ENCODE measurements at places on chromosomes 7 and 10. TPM values are rescaled to one million over a fixed set of nuclear protein-coding genes. Genes with fewer than 3 reads are reported as not detected.
A peak's percentile ranks its signal among the peaks of the same experiment; 100 is the strongest.

DNA sequence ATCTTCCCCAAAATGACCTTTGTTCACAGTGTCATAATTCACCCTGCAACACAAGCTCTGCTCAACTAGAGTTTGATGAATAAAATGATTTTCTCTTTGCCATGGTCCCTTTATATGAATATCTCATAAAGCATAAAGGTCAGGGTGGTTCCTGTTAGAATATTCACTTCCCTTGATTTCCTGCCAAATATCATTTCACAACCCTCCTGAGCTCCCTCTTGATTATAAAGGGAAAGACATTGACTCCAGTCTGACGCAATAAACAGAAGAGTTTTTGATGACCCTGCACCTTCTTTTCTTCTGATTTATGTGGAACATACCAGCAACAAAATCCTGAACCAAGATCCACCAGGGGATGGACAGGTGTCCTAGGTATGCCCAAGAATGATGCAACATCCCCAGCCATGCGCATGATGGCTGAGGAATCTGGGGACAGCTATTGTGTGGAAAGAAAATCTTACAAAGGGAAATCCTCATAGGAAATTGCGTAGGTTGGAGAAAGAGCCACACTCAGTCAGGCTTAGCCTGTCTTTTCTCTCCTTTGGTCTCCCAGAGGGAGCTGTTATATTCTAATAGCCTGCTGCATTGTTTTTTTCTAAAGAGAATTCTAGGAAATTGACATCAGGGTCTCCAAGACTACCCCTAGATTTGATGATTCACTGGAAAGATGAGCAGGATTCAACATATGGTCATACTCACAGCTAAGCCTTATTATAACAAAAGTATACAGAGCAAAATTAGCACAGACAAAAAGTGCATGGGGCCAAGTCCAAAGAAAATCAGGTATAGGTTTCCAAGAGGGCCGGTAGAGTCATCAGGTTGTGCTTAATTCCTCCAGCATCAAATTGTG is 18.8 kb downstream of the IFIT3 start:
- DNase-seq, result no peak

Gene CPXM2
- total RNA-seq, result 0.45 TPM

DNA sequence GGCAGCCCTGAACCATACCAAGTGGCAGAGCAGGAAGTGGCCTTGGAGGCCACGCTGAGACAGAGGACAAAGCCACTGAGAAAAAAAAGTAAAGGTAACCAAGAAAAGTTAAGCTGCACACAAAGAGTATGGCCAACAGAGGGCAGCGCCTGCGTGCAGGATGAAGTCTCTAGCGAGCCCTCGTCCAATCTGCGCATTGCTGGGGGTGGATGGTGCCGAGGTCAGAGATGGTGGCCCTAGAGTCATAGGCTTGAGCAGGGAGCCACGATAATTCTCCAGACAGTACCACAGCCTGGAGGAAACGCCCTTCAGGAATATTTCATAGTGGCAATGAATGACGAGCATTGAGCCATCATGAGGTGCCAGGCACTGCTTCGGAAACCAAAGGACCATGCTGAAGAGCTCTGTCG is 9.7 kb downstream of the ATP6V0E2 start:
- DNase-seq, result peak; percentile 74

Gene PRR15
- total RNA-seq, result not detected

- no peak for DNase-seq
These were observed 145.6 kb upstream of the CALCR start for GRCh38 chr7:93720106-93720505.

Gene TPK1
- 3.7 TPM for total RNA-seq

- no peak for DNase-seq
These were observed 63.9 kb upstream of the GHITM start for GRCh38 chr10:84075226-84076046.

DNA sequence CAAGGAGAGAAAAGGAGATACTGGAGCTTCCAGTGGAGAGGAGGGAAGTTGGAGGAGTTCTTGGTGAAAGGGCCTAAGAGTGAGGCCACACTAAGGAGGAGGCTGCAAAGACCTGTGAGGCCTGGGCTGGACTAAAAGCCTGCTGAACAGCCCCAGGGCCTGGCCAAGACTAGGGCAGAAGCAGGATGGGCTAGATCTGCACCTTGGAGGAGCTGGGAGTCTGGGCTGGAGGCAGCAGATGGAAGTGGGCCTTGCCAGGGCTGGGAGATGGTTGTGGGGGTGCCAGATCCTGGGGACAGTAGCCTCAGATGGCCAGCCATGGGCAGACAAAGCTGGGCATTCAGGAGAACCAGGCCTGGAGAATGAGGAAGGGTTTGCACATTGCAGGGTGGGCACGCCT is 6.5 kb upstream of the PURB start:
- DNase-seq, result no peak

Gene FAM237B
- not detected for total RNA-seq

DNA sequence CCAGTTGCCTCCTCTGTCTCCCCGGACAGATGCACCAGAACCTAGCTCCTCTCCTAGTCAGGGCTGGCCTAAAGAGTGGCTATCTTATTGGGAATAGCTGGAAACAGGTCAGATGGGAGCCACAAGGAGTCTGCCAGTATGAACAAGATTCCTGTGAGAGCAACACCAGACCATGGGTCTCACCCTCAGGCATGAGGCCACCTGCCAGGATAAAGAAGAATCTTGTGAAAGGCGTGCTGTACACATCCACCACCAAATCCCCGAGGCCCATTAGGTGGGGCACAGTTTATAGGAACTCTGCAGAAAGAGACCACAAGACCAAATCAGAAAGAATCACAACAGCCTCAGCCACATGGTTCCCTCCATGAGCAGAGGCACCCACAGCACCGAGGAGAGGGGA is 325.9 kb downstream of the TNS3 start:
- DNase-seq, result no peak

Gene TAF5
- total RNA-seq, result 2.1 TPM

- no peak for DNase-seq
These were observed 418.5 kb upstream of the MGMT start for GRCh38 chr10:129048513-129048912.

DNA sequence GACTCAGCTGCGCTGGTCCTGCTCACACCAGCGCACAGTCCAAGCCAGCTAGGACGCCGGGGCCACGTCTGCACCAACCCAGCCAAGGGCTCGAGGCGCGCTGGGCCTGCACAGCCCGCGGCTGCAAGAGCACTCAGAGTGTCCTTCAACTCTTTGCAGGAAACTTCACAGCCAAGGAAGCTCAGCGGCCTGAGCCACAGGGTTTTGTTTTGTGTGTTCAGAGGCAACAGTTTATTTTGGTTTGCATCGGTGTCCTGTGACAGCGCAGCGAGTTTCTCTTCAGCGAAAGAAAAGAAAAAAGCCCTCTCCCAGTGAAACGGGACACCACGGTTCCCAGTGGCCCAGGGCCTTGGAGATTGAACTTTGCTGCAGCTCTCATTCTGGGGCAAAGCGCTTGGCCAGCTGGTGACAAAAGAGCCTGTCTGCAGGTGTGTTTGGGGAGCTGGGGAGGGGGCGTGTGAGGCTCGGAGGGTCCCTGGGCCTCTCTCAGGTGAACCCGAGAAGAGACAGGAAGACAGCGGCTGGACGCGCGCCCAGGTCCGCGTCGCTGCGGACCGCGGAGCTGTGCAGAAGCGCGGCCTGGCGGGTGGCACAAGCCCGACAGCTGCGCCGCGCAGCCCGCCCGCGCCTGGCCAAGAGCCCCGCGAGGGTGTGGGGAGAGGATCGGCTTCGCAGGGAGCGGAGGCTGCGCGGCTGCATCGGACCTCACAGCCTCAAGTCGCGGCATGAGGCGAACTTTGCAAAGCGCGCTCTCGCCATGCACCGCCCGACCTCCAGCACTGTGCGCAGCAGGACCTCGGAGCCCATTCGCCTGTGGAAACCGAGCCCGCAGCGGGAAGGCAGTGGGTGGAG is 922 bp downstream of the CXCL12 start:
- no peak for DNase-seq

- no peak for DNase-seq
These were observed 224.6 kb upstream of the PPP2R2D start for GRCh38 chr10:131676046-131676799.

Gene CALML3
- not detected for total RNA-seq

Gene MLXIPL
- total RNA-seq, result 457 TPM

DNA sequence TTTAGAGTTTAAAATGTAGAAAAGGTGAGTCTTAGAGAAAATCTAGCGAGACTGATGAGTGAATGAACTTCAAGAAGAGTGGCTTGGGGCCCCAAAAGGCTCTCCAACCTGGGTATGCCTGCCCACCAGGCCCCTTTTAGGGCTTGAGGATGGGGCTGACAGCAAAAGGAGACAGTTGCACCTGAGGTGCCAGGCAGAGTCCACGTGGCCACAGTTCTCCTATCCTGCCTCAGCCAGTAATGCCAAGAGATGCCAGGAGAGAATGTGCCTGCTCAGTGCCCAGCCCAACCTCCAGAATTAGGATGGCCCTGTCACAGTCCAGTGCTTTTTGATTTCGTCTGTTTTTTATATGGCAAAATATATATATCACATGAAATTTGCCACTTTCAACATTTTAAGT is 156.5 kb downstream of the SLIT1 start:
- DNase-seq, result no peak

GRCh38 chr7:24597014-24597413 is 23.8 kb downstream of the PALS2 start:
- no peak for DNase-seq

Gene PGAM2
- not detected for total RNA-seq

DNA sequence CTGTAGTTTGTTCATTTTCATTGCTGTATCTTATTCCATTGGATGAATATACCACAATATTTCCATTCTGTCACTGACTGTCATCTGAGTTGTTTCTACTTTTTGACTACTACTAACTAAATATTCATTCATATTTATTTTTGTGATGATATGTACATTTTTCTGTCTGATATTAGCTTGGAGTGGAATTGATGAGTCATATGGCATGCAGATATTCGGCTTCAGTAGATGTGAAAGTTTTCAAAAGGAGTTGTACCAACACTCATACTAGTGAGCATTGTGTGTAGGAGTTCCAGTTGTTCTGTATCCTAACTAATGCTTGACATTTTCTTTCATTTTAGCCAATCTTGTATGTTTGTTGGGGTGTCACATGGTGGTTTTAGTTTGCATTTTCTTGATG is 7.7 kb downstream of the RUNDC3B start:
- DNase-seq, result no peak

- DNase-seq, result peak; percentile 35
These were observed 55.4 kb downstream of the MKI67 start for GRCh38 chr10:128070721-128071416.

Gene CABCOCO1
- total RNA-seq, result not detected

DNA sequence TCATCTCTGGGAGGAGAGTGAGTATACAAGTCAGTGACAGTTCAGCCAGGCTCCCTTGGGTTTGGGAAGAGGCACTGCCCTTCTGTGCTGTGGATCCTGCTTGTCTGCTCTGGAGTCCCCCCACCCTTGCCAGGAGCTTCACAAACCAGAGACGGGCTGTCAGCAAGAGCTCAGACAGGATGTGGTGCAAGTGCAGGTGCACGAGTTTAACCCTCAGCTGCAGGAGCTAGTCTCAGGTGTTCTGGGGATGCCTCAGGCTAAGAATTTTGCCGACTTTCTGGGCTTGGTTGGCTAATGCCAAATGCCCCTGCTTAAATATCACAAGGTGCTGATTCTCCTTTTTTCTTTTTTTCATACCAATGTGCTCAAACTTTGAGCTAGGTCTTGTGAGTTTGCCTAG is 22.3 kb downstream of the ZNF783 start:
- DNase-seq, result no peak

Gene MRC1
- total RNA-seq, result 30.9 TPM

DNA sequence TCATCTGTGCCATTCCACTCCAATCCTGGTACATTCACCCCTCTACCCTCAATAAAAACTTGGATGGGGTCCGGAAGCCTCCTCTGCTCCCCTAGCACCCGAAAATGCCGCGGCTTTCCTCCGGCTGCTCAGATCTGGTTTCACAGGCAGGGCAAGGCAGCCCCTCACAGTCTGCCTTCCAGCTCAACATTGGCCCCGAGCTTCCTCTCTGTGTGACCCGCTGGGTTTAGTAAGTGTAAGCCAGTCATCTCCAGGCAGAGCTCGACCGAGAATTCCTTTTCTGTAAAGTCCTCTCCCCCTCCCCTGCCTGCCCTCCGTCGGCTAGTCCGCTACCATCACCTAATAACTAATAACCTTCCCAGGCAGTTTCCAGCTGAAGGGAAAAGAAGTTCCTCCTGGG is 3.4 kb downstream of the INHBA start:
- no peak for DNase-seq

DNA sequence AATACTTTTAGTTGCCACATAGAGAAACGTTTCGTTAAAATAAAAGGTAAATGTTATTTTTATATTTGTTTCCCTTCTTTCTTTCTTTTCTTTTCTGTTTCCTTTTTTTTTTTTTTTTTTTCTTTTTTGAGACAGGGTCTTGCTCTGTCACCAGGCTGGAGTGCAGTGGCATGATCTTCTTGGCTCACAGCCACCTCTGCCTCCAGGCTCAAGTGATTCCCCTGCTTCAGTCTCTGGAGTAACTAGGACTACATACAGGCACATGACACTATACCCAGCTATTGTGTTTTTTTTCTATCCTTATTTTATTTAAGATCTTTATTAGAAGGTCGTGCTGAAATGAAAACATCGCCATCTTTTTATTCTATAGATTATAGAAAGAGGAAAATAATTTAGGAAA is 661.8 kb upstream of the MBL2 start:
- DNase-seq, result no peak

- no peak for DNase-seq
These were observed 8.4 kb downstream of the ETV1 start for GRCh38 chr7:13981070-13981469.

DNA sequence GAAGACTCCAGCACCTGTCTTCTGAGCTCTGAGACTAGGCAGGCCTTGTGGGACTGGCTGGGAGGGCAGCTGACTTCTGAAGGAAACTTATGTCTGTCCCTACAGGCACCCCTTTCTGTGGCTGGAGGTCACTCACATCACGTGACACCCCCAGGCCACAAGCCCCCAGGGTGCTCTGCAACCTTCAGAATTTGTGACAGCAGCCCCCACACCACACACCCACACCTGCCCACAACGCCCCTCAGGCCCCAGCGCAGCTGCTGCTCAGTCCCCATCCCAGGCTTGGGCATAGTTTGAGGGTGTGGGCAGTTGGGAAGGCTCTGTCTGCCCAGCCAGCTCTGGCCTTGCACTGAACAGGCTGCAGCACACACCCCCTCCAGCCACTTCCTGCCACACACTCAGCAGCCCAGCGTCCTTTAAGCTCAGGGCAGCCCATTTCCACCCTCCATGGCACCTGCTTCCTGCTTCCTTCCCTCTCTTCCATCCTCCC is 80.0 kb upstream of the UNC5B start:
- DNase-seq, result no peak

Gene MALRD1
- not detected for total RNA-seq

DNA sequence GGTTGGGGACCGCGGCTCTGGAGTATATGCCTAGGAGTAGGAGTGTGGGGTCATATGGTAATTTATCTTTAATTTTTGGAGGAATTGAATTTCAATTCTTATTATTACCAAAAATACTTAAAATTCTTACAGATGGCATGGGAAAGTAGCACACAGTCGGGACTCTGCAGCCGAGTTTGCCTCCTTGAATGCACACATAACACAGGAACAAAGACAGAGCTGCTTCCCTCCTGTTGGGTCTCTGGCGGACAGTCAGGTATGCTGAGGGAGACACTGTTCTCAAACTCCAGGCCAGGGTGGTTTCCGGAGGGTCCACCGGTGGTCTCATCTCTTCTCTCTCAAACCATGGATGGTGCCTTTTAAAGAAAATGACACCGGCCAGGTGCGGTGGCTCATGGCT is 32.7 kb downstream of the GRIFIN start:
- DNase-seq, result no peak

- DNase-seq, result no peak
These were observed 52.5 kb downstream of the SLC25A13 start for GRCh38 chr7:96269246-96269994.

- DNase-seq, result no peak
These were observed 177.7 kb upstream of the SP8 start for GRCh38 chr7:20964281-20964918.

Gene TCAF2
- total RNA-seq, result 2.9 TPM

GRCh38 chr10:30448092-30448491 is 14.1 kb downstream of the MAP3K8 start:
- no peak for DNase-seq

All from left lobe of liver (tissue), 2 donors.